ENCODE measurements at places on chromosomes 1 and 21.

DNA sequence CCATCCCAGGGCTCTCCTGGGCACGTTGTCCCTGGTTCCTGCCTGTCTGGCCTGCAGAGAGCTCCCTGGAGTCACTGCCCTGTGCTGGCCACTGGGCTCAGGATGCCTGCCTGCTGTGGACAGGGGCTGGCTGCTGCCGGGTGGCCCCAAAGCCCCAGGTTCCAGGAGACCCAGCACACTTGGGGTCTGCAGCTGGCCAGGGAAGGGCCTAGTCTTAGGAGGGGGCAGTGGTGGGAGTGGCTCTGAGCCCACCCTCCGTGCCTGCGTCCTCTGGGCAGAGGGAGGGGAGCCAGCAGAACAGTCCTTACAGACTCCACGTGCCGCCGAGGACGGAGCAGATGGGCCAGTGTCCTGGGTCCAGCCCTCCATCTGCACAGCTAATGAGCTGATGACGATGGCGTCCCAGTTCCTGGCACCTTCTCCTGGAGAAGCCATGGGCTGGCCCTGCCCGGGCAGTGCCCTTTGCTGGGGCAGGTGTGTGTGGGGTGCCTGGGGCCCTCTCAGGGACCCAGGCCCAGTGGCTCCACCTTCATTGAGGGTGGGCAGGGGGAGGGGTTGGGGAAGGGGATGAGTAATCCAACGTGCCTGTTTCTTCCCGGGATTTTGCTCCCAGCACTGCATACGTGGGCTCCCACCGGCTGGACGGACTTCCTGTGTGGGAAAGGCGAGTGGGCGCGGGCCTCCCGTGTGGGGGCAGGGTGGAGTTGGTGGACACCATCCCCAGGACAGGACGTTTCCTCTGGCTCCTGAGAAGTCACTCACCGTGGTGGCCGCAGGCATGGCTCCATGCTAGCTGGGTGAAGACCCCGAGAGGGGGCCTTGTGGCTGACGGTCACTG lies 6.8 kb upstream of the PLCH2 start:
- DNase-seq = no peak

GRCh38 chr1:61392409-61393242 lies 310.3 kb downstream of the NFIA start:
- no peak for DNase-seq

DNA sequence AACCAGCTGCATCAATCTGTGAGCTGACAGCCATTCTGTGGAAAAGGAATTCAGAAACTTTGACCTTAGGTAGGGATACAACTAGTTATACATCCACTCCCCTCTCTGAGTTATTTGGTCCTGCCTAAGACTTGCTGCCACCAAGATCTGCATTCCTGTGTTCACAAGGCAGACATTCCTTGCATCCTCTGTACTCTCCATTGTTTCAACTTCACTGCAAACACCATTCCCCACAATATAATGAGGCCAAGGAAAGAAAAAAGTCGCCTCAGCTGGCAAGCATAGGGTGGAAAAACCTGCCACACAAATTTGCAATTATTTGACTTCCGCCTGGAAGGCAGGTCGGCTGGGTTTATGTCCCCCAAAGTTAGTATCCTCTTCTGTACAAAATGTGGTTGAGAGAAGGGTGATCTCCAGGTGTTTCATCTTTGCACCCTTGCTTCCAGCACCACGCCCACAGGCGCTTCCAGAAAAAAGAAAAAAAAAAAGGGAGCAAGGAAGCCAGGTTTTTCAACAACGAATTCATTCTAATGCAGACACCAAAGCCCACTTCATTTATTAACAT lies 676 bp upstream of the CTTNBP2NL start:
- DNase-seq = no peak

DNA sequence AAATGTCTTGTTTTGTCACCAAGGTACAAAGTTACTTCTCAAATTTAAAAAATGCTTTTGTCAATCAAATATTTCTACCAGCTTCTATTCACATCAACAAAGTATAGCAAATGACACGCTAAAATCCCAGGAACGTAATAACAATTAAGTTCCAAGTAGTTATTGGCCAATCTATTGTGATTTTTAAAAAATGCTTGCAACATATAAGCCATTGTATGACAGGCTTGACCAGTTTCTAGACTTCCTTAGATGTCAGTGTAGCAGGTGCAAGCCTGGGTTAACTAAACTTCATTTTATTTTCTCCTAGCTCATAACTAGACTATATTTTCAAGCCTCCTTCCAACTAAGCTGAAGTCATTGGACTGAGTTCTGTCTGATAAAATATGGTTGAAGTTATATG lies 494.5 kb upstream of the PKN2 start:
- no peak for DNase-seq

- DNase-seq = no peak
Observed at GRCh38 chr1:86645851-86646250, 58.5 kb upstream of the SH3GLB1 start.

DNA sequence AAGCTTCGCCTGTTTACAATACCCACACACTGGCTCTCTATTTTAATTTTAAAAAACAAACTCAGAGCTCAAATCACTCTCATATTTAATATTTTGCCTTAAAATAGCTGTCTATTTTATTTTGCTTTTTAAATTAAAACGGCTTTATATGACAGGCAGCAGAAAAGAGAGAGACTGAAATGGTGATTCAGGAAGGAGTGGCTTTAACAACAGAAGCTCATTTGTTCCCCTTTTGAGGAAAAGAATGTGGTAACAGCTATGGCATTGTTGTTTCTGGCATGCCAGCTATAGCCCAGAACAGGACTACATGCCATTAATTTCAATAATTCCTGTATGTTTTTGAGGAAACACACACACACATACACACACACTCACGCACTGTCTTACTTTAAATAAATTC lies 234.2 kb upstream of the PTBP2 start:
- DNase-seq = no peak

GRCh38 chr1:151255381-151255780 lies 847 bp downstream of the PSMD4 start:
- DNase-seq = no peak

DNA sequence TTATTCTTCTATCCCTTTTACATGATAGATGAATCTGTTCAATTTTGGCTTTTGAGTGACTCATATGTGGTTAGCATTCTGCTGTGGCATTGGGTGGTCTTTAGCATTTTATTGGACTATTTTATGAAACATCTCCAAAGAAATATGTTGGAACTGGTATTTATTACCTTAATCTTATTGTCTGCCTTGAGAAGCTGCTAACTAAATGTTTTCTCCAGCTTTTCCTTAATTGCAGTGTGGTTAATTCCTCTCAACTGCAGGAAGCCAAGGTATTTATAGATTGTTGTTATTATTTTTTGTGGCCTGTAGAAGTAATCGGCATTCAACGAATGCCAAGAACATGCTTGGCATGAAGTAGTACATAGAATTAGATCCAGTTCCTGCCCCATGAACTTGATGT lies 64.1 kb downstream of the NOS1AP start:
- no peak for DNase-seq

DNA sequence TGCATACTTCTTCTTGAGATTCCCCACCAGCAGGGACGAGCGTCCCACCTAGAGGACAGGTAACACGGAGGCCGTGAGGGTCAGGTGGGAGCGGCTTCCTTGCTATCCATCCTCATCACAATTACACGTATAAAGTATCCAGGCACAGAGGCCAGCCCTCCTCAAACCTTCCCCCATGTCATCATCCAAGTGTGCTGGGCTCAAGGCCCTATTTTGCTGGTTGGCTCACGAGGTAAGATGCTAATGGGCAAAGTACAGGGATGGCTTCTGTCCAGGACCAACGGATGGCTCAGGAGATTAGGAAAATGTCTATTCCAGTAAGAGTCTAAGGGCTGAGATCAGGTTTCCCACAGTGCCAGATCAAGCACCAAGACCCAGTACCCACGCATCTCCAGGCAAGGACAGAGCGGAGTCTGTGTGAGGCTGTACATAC lies 11.5 kb upstream of the A3GALT2 start:
- DNase-seq = no peak
